Activated CD4-positive, alpha-beta T cell treated with anti-CD3 and anti-CD28 coated beads for 36 hours (primary cell): ENCODE measurements at places on chromosomes 1 and 21. TPM values are rescaled to one million over a fixed set of nuclear protein-coding genes. Genes with fewer than 3 reads are reported as not detected.

Gene SPAG17
- not detected for total RNA-seq

- H3K27me3 ChIP-seq = peaks cover 18% of the 10 kb centered on the region
- no peak for DNase-seq
- no peaks in the 10 kb centered on the region for H3K36me3 ChIP-seq
- H3K4me3 ChIP-seq = no peak overlapping the region
Measured at GRCh38 chr21:33061233-33061632, 8.7 kb upstream of the OLIG1 start.

GRCh38 chr1:80158266-80158665, 1151.7 kb upstream of the ADGRL4 start:
- no peak overlapping the region for H3K4me3 ChIP-seq
- no peaks in the 10 kb centered on the region for H3K4me1 ChIP-seq
- DNase-seq = no peak
- no peak overlapping the region for H3K27ac ChIP-seq
- peaks cover 2% of the 10 kb centered on the region for H3K36me3 ChIP-seq

GRCh38 chr1:87515781-87516180, 187.1 kb downstream of the LMO4 start:
- no peak overlapping the region for H3K4me3 ChIP-seq
- no peaks in the 10 kb centered on the region for H3K36me3 ChIP-seq
- peaks cover 2% of the 10 kb centered on the region for H3K27me3 ChIP-seq
- H3K27ac ChIP-seq = no peak overlapping the region
- no peak for DNase-seq

Gene GSTM2
- 23.9 TPM for total RNA-seq

Gene TMEM50A
- total RNA-seq = 98.0 TPM

Gene CRYAA
- total RNA-seq = not detected

- no peak overlapping the region for H3K4me3 ChIP-seq
- no peaks in the 10 kb centered on the region for H3K27me3 ChIP-seq
- DNase-seq = no peak
Measured at GRCh38 chr1:32997381-32997891, 32.8 kb upstream of the RNF19B start.

Gene HLX
- 0.23 TPM for total RNA-seq

Gene GJB5
- total RNA-seq = not detected
